ENCODE measurements at places on chromosomes 6 and 20.

DNA sequence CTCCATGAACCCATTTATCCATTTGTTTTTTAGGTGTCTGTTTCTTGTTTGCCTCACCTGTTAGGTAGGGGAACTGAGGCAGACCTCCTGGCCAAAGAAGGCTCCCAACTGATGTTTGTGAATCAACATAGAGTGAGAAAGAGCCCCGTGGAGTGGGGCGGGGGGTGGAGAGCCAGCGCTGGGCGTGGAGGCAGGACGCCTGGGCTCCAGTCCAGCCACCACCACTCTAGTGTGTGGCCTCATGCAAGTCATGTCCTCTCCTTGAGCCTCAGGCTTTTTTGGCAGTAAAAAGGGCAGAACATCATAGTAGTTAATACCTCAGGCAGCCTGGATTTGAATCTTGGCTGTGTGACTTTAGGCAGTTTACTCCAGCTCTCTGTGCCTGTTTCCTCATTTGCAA, 42.2 kb upstream of the SCRT2 start:
- no peak for DNase-seq

- DNase-seq = no peak
These were observed 766 bp downstream of the PRICKLE4 start for GRCh38 chr6:41781366-41781730.

GRCh38 chr6:13367396-13367795, 39.1 kb upstream of the TBC1D7 start:
- DNase-seq = no peak

GRCh38 chr20:50120935-50121693, 8.2 kb upstream of the UBE2V1 start:
- DNase-seq = no peak

- DNase-seq = no peak
These were observed 27.2 kb upstream of the EFHC1 start for GRCh38 chr6:52392944-52393343.

DNA sequence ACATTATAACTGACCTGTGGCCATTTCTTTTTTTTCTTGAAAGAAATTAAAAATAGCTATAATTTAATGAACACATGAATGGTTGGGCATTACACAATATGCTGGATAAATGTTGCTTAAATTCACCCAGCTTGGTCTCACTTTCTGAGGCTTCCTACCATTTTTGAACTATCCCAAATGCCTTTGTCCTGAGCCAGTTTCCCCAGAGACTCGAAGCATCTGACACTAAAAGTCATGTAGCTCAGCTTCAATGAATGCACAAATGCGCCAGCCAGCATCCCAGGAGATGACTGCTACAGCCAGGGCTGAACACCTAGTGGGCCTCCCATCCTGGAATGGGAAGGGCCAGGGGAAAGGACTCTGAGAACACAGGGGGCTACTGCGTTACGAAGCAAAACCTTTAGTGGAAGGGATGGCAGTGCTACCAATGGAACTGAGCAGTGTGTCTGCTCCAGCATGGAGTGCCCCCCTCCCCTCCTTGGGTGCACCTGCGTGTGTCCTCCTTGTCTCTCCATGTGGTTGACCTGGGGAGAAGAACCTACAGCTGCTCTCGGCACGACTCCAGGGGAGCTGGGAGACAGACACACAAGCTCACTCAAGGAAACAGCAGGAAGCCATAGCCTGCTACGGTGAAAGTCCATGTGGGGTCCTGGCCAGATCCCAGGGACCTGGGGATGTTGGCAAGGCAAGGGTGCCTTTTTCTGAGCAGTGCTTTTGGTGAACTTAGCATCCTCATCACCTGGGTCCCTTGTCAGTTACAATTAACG, 60.9 kb downstream of the IRF4 start:
- no peak for DNase-seq

GRCh38 chr6:142796571-142796970, 148.4 kb downstream of the HIVEP2 start:
- no peak for DNase-seq

GRCh38 chr6:6569096-6569810, 19.3 kb upstream of the LY86 start:
- DNase-seq = no peak

- DNase-seq = no peak
These were observed 226.9 kb downstream of the TTLL2 start for GRCh38 chr6:167551628-167552257.

- no peak for DNase-seq
These were observed 336.0 kb upstream of the PRDM1 start for GRCh38 chr6:105750089-105750488.

DNA sequence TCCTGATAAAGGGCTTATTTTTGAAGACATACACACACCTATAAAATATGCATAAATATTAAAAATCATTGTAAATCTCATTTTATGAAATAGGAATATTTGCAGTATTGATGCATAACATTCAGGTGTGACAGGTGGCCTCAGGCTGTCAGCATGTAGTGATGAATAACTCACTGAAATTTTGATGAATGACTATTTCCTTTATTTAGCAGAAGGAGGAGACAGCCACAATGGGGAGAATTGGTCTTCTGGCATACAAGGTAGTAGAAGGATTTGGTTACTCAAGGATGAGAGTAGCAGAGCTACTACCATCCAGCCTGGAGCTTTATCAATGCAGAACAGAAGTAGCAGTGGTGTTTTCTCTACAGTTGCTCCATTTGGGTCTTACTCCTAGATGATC, 47.2 kb downstream of the RGS17 start:
- no peak for DNase-seq

DNA sequence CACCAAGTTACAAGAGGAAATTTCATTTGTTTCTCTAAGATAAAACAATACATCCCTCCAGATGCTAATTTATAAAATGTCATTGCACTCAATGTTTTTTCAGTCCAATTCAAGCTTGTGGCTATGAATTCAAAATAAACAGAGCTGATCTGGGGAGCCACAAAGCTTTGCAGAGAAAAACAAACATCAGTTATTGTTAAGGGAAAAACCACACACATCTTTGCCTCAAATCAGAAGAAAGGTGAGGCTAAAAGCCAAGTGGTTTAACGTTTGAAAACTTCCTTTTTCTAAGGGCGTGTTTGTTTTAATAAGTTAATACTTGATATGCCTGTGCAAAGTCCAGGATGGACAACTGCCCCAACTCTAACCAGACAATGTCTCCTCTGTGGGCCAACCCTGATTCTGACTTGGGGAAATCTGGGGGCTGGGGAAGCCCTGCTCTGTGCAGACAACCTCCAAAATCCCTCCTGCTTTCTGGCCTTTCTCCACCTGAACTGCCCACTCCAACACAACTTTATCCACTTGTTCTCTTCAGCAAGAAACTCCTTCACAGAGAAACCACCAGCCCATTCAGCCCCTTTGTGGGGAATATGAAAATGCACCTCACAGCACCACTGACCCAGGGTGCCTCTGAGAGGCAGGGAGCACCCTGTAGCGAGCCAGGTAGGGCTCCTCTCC, 44.6 kb upstream of the NT5E start:
- no peak for DNase-seq

- DNase-seq = no peak
These were observed 70.0 kb upstream of the FYN start for GRCh38 chr6:111943266-111943665.

- DNase-seq = no peak
These were observed 2.5 kb downstream of the MEA1 start for GRCh38 chr6:43011207-43011606.

DNA sequence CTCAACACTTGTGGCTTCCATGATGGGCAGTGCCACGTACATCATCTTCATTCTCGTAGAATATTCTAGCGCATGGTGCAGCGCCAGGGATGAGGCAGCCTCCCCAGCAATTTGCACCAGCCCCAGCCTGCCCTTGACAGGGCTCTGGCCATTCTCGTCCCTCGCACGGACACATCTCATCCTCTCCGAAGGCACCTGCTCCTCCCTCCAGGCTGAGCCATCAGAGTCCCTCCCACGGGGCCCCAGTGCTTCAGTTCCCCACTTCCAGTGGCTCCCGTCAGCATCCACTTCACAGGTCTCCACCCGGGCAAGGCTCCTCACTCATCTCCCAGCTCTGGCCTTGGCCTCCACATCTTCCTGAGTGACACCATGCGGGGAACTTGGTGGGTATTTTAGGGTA, 13.3 kb upstream of the PHACTR3 start:
- DNase-seq = no peak

GRCh38 chr6:39195792-39196385, 33.4 kb downstream of the KCNK5 start:
- no peak for DNase-seq

- no peak for DNase-seq
These were observed 55.7 kb downstream of the SH3BGRL2 start for GRCh38 chr6:79686707-79687309.

GRCh38 chr6:14601490-14601889, 483.9 kb downstream of the CD83 start:
- DNase-seq = no peak

Data from GM18507 (cell line).